ENCODE measurements at places on chromosomes 7 and 10.

DNA sequence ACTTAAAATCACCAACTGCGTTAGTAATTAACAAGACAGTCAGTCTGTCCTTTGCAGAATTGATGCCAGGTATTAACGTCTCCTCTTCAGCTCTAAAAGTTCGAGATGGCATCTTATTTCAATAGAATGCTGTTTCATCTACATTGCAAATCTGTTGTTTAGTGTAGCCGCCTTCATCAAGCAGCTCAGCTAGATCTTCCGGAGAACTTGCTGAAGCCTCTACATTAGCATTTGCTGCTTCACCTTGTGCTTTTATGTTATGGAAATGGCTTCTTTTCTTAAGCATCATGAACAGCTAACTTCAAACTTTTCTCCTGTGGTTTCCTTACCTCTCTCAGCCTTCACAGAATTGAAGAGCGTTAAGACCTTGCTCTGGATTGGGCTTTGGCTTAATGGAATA lies 95.5 kb upstream of the FAM20C start:
- DNase-seq, result no peak

- no peak for DNase-seq
Observed at GRCh38 chr7:80542398-80542797, 30.5 kb upstream of the GNAT3 start.

DNA sequence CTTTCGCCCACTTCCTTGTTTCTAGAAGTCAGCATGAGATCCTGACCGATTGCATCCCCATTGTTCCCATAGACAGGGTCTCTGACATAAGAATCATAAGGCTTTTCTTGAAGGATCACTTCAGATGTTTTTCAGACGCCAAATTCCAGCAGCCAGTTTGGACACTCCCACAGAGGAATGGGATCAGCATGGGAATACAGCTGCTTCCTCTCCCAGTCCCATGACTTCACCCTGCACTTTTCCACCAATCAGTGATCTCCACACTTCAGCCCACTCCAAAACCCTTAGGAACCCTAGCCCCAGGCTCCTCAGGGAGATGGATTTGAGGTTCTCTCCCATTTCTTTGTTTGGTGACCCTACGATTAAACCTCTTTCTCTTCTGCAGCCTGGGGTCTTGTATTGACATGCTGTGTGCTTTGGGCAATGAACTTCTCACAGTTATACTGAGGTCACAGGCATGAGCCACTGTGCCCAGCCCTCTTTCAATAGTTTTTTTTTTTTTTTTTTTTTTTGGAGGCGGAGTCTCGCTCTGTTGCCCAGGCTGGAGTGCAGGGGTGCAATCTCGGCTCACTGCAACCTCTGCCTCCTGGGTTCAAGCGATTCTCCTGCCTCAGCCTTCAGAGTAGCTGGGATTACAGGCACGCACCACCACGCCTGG lies 52.8 kb upstream of the CHST3 start:
- no peak for DNase-seq

GRCh38 chr7:102409340-102409739 lies 13.2 kb downstream of the PRKRIP1 start:
- no peak for DNase-seq

DNA sequence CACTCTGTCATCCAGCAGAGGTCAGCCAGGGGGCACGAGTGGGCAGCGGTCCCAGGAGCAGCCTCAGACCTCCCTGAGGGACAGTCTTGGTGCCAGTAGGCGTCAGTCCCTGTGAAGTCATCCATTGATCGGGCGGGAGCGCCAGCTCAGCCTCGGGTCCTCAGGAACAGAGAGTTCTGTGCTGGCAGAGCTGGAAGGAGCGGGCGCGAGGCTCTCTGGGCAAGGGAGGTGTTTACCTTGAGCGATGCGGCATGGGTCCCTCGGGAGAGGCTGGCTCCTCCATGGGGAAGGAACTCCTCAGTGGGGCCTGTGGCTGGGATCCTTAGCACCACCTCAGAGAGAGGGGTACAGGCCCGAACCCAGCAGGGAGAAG lies 101.1 kb upstream of the PPIF start:
- no peak for DNase-seq

GRCh38 chr7:153081496-153081895 lies 321.9 kb downstream of the ACTR3B start:
- DNase-seq, result no peak

GRCh38 chr7:220151-220841 lies 27.9 kb downstream of the FAM20C start:
- DNase-seq, result no peak

DNA sequence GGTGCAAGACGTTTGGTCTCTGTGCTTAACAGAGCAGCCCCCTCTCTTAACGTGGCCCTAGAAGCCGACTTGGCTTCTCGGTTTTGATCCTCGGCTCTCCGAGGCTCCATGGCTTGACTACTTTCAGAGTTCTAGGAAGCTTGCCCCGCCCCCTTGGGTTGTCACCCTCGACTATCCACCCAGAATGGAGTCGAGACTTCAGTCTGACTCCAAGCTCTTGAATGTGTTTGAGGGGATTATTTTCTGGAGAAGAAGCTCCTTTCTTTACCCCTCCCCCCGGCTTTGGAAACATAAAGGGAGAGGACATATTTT lies 448 bp downstream of the SEC24C start:
- DNase-seq, result no peak

- no peak for DNase-seq
Observed at GRCh38 chr10:62175251-62175650, 93.4 kb downstream of the RTKN2 start.

- DNase-seq, result no peak
Observed at GRCh38 chr10:112981553-112981952, 31.5 kb downstream of the TCF7L2 start.

- no peak for DNase-seq
Observed at GRCh38 chr10:116418389-116418788, 9.3 kb upstream of the PNLIPRP3 start.

GRCh38 chr7:40499718-40500117 lies 364.9 kb downstream of the SUGCT start:
- no peak for DNase-seq

DNA sequence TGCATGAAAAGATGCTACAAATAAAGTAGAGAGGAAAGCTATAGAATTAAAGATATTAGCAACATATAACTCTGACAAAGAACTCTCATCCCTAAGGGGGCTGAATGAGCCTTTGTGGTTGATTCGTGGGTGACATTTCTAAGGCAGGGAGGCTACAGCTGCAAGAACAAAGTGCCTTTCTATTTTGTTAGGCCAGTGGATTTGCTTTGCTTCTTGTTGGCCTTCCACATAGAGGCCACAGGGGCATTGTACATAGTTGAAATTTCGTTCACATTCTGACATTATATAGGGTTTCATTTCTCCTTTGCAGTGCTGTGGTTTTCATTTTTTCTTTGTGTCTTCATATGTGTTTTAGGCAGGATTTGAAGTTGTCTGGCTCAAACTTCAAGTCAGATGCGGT lies 819.2 kb upstream of the C7orf33 start:
- DNase-seq, result no peak

GRCh38 chr7:24323961-24324480 lies 40.0 kb downstream of the NPY start:
- no peak for DNase-seq

DNA sequence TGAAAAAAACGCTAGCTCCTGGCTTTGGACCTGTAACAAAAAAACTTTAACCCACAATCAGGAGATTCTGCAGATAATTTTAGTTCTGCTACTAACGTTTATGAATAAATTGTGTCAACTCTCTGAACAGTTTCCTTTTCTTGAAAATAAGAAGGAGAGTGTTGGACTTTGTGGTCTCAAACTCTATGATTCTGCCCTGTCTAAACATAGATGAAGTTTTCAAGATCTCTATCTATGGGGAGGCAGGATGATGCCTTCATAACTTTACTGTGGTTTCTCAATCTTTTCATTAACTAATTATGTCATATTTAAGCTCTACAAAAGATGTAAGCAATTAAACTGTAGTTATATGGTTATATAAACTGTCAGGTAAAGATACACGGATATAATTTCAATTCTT lies 162.0 kb downstream of the REEP3 start:
- no peak for DNase-seq

- DNase-seq, result no peak
Observed at GRCh38 chr10:72525277-72525676, 100.6 kb downstream of the MICU1 start.

DNA sequence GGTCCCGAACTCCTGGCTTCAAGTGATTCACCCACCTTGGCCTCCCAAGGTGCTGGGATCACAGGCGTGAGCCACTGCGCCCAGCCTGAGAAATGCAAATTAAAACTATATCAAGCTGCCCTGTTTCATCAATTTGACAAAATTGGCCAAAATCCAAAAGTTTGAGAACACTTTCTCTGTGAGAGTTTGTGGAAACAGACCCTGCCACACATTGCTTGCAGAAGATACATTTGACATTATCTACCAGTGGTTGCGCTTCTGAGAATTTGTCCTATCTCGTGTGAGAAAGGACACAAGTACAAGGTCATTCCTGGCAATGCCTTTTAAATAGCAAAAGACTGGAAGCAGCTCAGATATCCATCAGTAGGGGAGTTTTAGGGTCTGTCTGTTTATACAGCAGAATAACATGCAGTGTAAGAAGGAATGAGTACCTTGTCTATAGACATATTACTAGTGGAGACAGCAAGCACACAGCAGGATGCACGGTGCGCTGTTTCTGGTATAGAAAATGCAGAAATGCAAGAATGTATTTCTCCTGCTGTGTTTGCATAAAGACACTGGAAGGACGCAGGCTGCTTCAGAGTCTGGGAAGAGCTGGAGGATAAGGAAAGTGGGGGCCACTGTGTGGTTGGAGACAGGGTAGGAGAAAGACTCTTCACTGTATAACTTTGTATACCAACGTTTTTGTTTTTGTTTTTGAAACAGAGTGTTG lies 4.3 kb downstream of the LHPP start:
- no peak for DNase-seq

- DNase-seq, result no peak
Observed at GRCh38 chr7:20216406-20217036, 663 bp downstream of the MACC1 start.

DNA sequence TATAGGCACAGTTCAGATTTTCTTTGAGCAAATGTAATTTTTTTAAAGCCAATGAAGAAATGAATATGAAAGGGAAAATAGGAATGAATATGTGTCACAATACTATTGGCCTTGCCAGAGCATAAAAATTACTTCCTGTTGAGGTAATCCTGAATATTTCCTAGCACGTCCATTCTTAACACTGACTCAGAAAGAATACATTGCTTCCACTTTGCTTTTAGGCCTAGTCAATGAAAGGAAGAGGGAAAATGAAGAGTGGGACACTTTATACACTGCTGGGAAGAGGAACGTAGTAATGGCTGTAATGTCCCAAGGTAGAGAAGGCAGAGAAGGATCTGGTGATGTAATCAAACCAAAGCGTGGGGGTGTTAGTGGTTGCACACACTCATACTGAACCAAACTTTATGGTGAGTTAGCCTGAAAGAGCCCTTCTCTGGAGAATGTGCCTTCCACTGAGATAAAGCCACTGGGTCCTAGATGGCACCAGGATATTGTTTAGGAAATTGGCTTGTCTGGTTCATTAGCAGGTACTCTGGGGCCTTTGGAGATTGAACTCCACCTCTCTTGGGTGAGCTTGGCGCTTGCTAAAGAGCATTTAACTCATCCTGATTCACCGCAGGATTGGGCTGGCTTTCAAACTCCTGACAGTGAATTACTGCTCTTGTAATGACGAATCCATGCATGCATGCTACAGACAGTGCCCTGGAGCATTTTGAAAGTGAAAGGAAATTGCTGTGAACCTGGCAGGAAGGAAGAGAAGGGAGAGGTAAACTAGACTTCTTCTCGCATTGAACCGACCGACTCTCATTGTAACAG lies 254.9 kb downstream of the KIAA1217 start:
- no peak for DNase-seq

DNA sequence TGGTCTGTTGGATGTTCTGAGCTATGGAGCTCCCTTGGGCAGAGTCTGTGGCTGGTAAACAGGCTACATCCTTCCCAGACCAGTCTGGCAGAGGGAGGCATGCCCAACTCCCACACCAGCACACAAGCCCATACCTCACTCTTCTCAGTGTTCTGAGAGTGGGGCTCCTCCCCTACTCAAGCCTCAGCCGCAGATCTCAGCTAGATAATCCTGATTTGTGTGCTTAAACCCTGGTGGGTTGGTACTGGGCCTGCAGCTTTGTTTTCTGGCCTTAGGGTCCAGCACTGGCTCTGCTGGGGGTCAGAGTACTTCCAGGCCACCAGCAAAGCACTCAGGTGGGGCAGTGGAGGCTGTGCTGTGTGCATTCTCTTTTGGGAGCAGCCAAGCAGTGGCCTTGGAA lies 70.4 kb downstream of the MGAM2 start:
- no peak for DNase-seq

DNA sequence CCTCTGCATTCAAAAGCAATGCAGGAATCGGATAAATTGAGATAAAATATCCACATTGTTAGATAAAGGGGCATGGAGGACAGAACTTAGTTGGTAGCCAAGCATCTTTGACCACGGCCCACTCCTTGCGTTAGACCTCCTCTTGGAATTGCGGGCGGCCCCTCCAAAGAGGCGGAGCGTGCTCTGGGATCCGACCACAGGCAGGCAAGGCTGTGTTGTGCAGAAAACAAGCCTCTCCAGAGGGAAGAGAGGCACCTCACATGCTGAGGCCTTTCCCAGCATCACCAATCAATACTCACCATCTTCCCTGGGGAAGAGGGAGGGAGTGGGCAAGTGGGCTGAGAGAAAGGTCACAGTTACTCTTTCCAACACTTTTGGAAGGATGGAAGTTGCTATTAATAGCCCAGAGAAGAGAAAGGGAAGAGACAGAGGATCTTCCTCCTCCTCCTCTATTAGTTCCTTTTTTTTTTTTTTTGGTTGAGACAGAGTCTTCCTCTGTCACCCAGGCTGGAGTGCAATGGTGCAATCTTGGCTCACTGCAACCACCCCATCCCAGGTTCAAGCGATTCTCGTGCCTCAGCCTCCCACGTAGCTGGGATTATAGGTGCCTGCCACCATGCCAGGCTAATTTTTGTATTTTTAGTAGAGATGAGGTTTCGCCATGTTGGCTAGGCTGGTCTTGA lies 49.7 kb upstream of the NRF1 start:
- no peak for DNase-seq

DNA sequence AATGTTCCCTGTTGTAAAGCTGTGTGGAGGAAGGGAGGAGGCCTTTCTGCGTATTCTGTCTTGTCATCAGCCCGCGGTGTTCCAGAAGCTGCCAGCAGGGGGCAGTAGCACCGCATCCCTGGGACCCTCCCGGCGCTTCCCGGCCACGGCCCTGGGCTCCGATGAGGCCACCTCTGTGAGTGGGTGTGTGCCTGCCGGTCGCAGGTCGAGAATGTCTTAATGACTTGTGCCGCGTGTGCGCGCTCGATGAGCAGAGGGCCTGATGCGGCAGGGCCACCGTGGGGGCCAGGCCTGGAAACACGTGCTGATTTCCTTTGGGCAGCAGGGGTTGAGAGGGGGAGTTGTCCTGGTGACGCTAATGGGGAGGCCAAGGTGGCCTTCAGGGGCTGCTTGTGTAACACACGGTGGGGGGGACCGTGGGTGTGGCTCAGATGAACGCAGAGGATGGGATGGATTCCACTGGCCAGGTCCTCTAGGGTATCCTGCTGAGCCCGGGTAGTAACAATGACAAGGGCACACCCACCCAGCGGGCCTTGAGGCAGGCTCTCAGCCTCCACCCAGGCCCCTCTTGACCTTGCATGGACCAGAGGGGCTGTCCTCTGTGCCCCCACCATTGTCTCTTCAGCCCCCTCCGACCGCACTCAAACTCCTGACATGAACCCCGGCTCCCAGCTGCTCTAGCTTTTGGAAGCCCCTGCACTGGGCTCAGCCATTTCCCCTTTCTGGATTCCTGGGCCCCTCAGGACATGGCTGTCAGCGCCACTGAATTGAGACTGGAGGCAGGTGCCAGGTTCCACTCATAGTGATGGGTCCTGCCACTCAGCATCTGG lies 135.9 kb upstream of the PODXL start:
- no peak for DNase-seq
